ENCODE measurements at places on chromosomes 6 and 20.

DNA sequence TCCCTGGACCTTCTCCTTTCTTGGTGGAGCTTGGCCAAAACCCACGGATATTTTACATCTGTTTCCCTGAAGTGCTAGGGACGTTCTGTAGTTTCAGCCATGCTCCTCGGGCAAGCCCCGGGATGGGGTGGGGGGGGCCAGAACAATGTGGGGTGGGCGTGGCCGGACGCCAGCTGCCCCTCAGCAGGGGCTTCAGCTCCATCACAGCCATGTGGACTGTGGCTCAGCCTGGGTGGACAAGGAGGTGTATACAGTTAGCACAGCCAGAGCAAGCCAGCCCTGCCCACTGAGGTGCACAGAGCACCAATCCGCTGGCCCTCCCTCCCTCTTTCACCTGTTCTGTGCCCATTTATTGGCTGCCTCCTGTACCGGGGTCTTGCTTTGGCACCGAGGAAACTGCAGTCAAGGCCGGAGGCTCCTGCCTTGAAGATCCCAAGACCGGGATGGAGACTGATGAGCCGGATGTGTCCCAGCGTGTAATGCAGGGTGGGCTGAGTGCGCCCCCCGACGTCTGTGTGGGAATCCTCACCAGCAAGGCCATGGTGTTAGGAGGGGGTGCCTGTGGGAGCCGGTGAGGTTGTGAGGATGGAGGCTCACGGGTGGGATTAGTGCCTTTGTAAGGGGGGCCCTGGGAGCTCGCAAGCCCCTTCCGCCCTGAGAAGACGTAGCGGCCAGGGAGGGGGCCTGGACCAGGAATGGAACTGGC lies 28.0 kb downstream of the FRMD1 start:
- DNase-seq = no peak

GRCh38 chr6:126020305-126021050 lies 34.1 kb downstream of the TRMT11 start:
- no peak for DNase-seq

- DNase-seq = no peak
Measured at GRCh38 chr6:118902726-118903125, 8.8 kb downstream of the ASF1A start.

DNA sequence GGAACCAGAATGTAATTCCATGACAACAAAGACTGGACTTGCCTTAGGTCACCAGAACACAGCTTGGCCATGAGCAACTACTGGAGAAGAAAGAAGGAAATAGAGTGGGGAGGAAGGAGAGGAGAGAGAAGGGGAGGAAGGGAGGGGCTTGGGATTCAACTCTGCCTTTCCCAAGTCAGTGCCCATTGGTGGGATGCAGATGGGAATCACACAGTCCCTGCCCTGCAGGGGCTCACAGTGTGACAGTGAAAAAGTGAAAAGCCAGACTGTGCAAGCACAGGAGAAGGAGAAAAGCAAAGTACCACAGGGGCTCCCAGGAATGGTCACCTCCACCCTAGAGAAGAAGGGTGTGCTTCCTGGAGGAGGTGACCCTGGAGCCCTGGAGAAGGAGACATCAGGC lies 14.0 kb downstream of the RIMS4 start:
- no peak for DNase-seq

- DNase-seq = no peak
Measured at GRCh38 chr6:156146891-156147290, 630.3 kb upstream of the ARID1B start.

DNA sequence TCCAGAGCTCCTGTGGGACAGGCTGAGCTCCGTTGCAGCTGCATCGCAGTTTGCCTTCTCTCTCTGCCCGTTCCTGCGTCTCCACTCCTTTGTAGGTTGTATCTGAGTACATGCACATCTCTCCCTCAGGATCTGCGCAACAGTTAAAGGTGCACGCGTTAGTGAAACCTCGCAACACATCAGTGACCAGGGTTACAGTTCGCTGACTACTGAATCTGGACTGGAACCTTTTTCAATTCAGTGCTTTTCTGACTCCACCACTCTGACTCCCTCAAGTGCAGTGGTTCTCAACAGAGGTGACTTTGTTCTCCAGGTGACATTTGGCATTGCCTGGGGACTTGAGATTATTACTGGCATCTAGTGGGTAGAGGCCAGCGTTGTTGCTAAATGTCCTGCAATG lies 44.0 kb downstream of the UST start:
- DNase-seq = no peak

DNA sequence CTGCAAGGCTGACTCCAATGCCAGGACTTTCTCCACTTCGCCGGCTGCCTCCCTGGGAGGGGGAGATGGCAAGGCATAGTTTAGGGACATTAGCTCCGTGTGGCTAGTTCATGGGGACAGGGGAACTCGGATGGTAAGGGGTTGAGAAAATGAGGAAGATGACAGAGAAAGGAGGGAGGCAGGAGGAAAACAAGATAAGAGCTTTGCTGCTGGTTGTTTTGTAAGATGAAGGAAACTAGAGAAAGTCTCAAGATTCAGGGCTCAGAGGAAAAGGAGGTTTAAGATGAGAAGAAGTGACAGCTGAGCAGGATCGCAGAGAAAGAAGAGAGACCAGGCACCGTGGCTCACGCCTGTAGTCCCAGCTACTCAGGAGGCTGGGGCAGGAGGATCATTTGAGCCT lies 180.9 kb upstream of the RREB1 start:
- no peak for DNase-seq

GRCh38 chr6:75563032-75563431 lies 38.6 kb upstream of the SENP6 start:
- DNase-seq = no peak

DNA sequence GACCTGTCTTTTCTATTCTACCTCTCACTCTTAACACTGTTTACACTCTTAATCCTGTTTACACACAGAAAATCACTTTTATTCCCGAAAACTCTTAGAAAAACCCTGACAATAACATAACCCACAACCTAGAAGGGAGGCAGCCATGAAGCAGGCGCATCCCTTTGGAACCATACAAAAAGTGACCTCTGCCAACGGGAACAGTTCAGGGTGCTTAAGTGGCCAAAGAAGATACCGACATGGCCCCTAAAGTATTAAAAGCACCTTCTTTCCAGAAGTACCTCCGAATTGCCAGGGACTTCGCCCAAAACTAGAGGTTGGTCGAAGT lies 490 bp downstream of the MMUT start:
- no peak for DNase-seq

DNA sequence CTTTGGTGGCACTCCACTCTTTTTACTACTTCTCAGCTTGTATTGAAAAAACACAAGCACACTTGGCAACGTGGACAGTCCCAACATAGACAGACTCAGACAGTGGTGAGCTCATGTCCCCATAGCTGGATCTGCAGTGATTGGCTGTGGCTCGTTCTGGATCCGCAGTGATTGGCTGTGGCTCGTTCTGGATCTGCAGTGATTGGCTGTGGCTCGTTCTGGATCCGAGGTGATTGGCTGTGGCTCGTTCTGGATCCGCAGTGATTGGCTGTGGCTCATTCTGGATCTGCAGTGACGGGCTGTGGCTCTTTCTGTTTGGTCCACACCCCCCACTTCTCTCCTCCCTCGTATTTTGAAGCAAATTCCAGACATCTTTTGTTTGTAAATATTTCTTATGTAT lies 28.0 kb downstream of the OSBPL2 start:
- DNase-seq = no peak

GRCh38 chr6:53465732-53466131 lies 79.2 kb downstream of the GCLC start:
- no peak for DNase-seq

DNA sequence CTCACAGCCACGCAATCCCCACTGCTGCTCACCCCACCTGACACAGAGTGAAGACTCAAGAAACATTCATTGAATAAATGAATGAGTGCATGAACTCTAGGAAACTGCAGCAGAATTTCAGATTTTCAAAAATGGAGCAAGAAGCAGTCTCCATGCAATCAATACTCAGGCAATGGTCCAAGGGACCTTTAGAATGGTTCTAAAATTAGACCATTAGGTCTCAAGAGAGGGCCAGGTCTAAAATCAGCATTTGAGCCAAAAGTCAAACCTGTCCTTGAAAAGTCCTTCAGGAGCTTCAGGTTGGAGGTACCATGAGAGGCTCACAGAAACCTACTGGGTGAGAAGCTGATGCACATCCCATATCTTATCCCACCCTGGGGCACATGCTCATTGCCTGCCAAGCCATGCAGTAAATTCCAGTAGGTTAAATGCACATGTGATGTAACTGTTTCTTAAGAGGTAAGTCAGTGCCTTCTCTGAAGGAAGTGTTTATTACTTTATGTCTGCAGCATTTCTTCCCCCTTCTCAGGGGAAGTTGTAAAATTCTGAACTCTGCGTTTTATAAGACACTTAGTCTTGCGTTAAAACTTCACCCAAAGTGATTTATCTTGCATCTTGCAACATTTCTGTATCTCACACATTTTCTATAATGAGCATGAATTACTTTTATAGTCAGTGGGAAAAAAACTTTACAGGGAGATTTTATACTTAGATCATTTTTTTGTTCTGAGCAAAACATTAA lies 126.6 kb downstream of the ADAT2 start:
- DNase-seq = no peak

- no peak for DNase-seq
Measured at GRCh38 chr6:104357928-104358327, 501.8 kb downstream of the HACE1 start.

- DNase-seq = no peak
Measured at GRCh38 chr6:50993941-50994720, 175.5 kb downstream of the TFAP2B start.

DNA sequence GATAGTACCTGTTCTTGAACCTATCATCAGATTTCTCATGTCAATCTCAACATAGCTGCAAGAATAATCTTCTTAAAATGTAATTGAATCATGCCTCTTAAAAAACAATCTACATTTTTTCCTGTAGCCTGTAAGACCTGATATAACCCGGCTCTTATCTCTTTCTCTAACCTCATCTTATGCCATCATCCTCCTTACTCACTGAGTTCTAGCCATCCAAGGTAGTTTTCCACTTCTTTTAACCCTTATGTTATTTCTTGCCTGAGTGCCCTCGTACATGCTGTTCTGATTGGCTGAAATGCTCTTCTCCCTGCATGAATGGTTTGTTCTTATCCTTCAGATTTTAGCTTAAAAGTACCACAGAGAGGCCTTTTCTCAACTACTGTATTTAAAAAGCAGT lies 16.4 kb downstream of the SLC17A5 start:
- no peak for DNase-seq

GRCh38 chr6:163764565-163764964 lies 350.0 kb downstream of the QKI start:
- no peak for DNase-seq

DNA sequence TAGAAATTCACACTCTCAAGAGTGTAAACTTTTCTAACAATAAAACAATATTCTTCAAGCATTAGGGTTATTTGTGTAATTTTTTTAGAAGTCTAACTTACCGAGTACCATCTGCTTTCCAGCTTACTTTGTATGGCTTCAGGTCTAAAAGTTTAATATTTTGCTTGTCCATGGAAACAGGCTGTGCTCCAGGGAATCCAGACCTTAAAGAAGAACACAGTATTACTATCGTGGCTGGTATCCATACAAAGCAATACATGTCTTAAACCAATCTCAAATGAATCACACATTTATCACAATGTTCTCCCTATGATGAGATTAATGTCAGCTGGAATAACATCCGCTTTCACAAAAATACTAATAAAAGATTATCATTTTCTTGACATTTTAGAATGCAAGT lies 73.0 kb downstream of the RNGTT start:
- no peak for DNase-seq

GRCh38 chr20:9985281-9985680 lies 49.5 kb upstream of the ANKEF1 start:
- DNase-seq = no peak

DNA sequence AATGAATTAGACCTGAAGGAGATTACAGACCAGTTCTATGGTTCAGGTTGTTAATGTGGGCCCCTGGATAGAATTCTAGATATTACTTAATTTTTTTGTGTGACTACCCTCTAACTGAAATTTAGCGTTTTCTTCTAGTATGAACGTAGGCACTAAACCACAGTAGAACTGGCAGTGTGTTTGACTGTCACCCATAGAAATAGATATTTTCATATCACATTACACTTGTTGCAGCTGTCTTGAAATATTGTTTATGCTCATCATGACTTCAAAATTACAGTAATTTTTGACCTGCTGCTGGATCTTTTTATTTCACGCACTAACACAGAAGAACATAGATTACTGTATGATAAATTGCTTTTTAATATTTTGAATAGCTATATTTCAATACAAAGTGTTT lies 31.6 kb downstream of the E2F3 start:
- no peak for DNase-seq

DNA sequence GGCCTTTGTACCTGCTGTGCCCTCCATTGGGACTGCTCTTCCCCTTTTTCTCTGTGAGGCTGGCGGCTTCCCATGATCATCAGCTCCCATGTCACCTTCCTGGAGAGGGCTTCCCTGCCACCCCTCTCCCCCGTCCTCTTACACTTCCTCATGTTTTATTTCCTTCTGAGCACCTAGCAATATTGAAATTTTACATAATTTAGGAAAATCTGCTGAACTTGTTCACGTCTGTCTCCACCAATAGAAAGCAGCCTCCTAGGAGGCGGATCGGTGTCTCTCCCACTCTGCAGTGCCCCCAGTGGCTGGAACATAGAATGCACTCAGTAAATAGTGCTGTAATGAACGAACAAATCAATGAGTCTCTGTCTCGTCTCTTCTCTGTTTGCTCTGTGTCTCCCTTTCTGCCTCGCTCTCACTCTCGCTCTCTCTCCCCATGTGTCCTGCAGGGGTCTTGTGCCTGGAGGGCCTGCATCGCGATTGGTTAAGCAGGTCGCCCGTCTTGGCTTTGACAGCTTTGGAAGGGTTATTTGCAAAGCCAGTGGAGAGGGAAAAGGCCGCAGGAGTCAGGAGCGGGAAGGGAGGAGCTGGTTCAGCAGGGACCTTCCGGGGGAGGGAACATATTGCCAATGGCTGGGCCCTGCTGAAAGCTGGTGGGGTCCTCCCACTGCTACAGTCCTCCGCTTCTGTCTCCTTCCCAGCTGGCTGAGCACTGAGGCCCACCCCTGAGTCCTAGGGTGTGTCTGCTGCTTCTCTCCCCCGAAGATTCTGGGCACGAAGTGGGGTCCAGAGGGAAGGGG lies 12.1 kb upstream of the OCSTAMP start:
- DNase-seq = no peak

GRCh38 chr20:31909253-31910070 lies 39.0 kb downstream of the TTLL9 start:
- no peak for DNase-seq

DNA sequence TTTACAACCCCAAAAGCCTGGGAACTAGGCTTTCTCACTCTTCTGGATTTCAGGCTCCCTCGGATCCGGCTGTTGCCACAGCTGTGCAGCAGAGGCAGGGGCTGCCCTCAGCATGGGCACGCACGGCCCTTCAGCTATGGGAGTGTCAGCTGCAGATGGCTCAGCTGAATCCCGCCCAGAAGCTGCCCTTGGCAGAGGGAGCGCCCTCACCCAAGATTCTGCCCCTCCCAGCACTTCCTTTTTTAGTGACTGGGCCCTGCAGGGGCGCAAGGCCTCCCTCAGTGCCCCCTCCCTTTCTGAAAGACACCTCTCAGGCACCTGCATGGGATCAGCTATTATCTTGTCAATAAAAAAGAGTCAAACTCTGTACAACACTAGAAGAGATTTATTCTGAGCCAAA lies 67.9 kb upstream of the THBS2 start:
- DNase-seq = no peak

- DNase-seq = no peak
Measured at GRCh38 chr20:43322851-43323250, 133.1 kb upstream of the PTPRT start.
